ENCODE measurements at places on chromosomes 5 and 9.

- ATAC-seq: no peak
- no peak overlapping the region for H3K4me3 ChIP-seq
- no peak overlapping the region for H3K27ac ChIP-seq
- H3K27me3 ChIP-seq: no peaks in the 10 kb centered on the region
- no peaks in the 10 kb centered on the region for H3K4me1 ChIP-seq
- H3K36me3 ChIP-seq: peaks cover 59% of the 10 kb centered on the region
Measured at GRCh38 chr5:154384480-154385235, 61.1 kb upstream of the SAP30L start.

DNA sequence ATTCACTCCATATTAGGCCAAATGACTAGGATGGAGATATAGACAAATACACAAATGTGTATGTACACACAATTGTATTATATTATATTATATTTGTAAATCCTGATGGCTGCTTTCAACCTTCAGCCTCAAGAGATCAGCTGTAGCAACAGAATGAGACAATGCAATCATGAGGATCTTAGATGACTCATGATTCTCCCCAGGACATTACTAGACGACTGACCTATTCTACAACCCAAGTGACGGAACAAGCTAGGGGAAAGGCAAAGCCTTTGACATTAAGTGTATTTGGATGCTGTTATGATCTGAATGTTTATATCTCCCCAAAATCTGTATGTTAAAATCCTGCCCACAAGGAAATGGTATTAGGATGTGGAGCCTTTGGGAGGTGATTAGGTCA lies 66.5 kb downstream of the COX7C start:
- no peaks in the 10 kb centered on the region for H3K36me3 ChIP-seq
- ATAC-seq: no peak
- H3K4me3 ChIP-seq: no peak overlapping the region
- no peak overlapping the region for H3K27ac ChIP-seq
- peaks cover 8% of the 10 kb centered on the region for H3K4me1 ChIP-seq

- H3K4me1 ChIP-seq: no peaks in the 10 kb centered on the region
- H3K4me3 ChIP-seq: no peak overlapping the region
- H3K27ac ChIP-seq: no peak overlapping the region
- no peak for ATAC-seq
- H3K36me3 ChIP-seq: no peaks in the 10 kb centered on the region
- peaks cover 15% of the 10 kb centered on the region for H3K27me3 ChIP-seq
Measured at GRCh38 chr9:133170716-133171115, 7.0 kb upstream of the GBGT1 start.

GRCh38 chr5:17399931-17400330 lies 98.1 kb upstream of the TAF11L2 start:
- no peak overlapping the region for H3K4me3 ChIP-seq
- H3K36me3 ChIP-seq: no peaks in the 10 kb centered on the region
- no peaks in the 10 kb centered on the region for H3K4me1 ChIP-seq
- ATAC-seq: no peak

DNA sequence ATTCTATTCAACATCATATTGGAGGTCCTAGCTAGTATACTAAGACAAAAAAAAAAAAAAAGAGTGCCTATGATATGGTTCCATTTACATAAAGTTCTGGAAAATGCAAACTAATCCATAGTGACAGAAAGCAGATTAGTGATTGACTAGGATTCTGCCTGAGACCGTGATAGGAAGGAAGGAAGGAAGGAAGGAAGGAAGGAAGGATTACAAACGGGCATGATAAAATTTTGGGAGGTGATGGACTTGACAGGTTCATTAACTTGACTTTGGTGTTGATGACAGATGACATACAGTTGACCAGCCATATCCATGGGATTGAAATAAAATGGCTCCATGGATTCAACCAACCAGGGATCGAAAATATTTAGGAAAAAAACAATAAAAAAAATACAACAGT lies 79.1 kb upstream of the MAN2A1 start:
- ATAC-seq: no peak
- H3K27ac ChIP-seq: no peak overlapping the region
- no peaks in the 10 kb centered on the region for H3K4me1 ChIP-seq
- no peak overlapping the region for H3K4me3 ChIP-seq
- H3K27me3 ChIP-seq: no peaks in the 10 kb centered on the region

- no peaks in the 10 kb centered on the region for H3K4me1 ChIP-seq
- H3K27ac ChIP-seq: no peak overlapping the region
- ATAC-seq: no peak
- H3K36me3 ChIP-seq: no peaks in the 10 kb centered on the region
- peaks cover 10% of the 10 kb centered on the region for H3K27me3 ChIP-seq
- no peak overlapping the region for H3K4me3 ChIP-seq
Measured at GRCh38 chr9:108567571-108567970, 288.2 kb downstream of the ACTL7B start.

GRCh38 chr5:142527234-142527633 lies 158.7 kb downstream of the FGF1 start:
- H3K36me3 ChIP-seq: no peaks in the 10 kb centered on the region
- no peaks in the 10 kb centered on the region for H3K27me3 ChIP-seq
- H3K4me3 ChIP-seq: no peak overlapping the region

DNA sequence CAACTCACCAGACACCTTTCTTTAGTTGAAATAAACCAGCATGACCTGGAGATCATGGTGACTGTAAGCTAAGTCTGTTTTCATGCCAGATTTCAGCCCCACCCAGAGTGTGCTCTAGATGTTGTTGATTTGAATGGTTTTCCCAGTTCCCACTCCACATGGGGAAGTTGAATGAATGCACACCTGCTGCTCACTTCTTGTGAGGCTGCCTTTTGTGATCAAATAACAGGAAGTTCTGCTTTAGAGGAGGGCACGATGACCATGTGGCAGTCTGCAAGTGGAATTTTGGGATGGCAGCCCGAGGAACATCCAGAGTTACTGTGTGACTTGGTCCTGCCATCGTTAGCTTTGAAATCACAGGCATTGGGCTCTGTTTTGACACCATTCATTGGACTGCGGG lies 18.7 kb downstream of the SLC46A2 start:
- no peak overlapping the region for H3K4me3 ChIP-seq
- H3K36me3 ChIP-seq: no peaks in the 10 kb centered on the region
- ATAC-seq: no peak
- H3K27me3 ChIP-seq: no peaks in the 10 kb centered on the region
- H3K27ac ChIP-seq: no peak overlapping the region

DNA sequence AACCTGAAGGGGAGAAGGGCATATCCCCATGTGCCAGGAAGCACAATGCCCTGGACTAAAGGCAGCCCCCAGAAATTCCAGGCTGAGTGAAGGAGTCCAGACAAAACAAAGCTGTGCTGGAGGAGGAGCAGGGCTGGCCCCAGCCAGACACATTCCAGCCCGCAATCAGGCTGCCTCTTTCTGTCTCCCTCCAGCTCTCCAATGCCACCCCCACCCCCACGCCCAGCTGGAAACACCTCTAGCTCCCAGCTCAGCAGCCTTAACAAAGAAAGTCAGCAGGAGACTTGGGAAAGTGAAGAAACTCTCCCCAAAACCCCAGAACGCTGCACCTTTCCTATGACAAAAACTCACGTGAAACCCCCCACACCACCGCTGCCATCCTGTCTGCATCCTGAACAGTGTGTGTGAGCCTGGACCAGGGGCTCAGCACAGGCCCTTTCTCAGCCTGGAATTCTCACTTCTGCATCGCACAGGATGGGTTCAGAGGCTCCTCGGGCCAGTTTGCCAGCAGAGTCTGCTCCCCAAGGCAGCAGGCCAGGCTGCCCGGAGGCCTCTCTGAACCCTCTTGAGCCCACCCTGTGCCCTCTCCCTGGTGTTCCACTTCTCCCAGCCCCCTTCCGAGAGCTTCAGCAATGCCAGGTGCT lies 96.2 kb upstream of the ICE1 start:
- H3K4me1 ChIP-seq: no peaks in the 10 kb centered on the region
- H3K27ac ChIP-seq: no peak overlapping the region
- no peak overlapping the region for H3K4me3 ChIP-seq
- ATAC-seq: no peak
- H3K36me3 ChIP-seq: no peaks in the 10 kb centered on the region

- H3K4me3 ChIP-seq: no peak overlapping the region
- H3K36me3 ChIP-seq: no peaks in the 10 kb centered on the region
- H3K4me1 ChIP-seq: no peaks in the 10 kb centered on the region
- no peaks in the 10 kb centered on the region for H3K27me3 ChIP-seq
- no peak overlapping the region for H3K27ac ChIP-seq
Measured at GRCh38 chr5:66527478-66528035, 68.6 kb upstream of the MAST4 start.

DNA sequence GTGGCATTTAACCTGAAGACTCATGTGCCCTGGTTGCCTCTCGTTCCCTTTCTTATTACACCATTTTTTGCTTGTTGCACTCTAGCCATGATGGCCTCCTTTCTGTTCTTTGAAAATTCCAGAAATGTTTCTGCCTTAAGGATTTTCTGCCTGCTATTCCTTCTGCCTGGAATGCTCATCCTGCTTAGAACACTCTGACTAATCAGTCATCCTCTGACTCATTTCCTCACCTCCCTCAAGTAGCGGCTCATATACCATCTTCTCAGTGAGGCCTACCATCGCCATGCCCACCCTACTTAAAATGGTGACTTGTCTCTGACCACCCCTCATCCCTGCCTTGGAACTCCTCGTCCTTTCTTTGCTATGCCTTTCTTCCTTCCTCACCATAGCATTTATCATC lies 68.8 kb downstream of the KIF4B start:
- ATAC-seq: no peak
- H3K27ac ChIP-seq: no peak overlapping the region
- no peak overlapping the region for H3K4me3 ChIP-seq
- no peaks in the 10 kb centered on the region for H3K36me3 ChIP-seq
- peaks cover 5% of the 10 kb centered on the region for H3K27me3 ChIP-seq
- H3K4me1 ChIP-seq: no peaks in the 10 kb centered on the region

GRCh38 chr9:87567001-87567400 lies 69.3 kb downstream of the DAPK1 start:
- peaks cover 22% of the 10 kb centered on the region for H3K4me1 ChIP-seq
- ATAC-seq: no peak
- no peaks in the 10 kb centered on the region for H3K27me3 ChIP-seq
- H3K36me3 ChIP-seq: no peaks in the 10 kb centered on the region
- H3K27ac ChIP-seq: no peak overlapping the region

DNA sequence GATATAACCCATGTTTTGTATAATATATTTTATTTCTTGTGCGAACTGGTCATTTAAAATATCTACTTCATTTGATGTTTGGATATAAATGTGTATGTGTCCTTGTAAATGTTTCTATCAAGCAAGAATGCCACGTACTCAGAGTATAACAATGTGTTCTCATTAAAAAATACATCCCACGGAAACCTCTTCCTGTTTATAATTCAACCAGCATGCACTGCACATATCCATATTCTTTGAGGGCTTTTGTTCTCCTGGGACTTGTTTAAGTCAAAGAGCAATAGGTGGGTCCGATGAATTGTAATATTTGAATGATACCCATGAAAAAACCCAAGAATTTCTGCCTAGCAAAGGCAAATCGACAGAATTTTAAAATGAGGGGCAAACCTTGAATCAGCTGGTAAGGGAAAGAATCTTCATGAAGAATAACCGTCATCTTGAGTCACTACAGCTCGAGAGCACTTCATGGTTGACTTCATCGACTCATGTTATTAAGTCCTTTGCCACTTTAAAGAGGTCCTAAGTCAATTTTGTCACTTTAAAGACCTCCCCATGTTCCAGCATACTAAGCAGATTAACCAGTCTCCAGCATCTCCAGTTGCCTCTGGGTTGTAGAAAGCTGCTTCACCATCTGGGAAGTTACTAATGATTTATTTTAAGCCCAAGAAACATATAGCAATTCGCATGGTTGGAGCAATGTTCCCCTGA lies 80.6 kb downstream of the NPR3 start:
- ATAC-seq: no peak
- no peaks in the 10 kb centered on the region for H3K4me1 ChIP-seq
- no peaks in the 10 kb centered on the region for H3K36me3 ChIP-seq
- H3K4me3 ChIP-seq: no peak overlapping the region
- H3K27ac ChIP-seq: no peak overlapping the region
- no peaks in the 10 kb centered on the region for H3K27me3 ChIP-seq

GRCh38 chr5:38420691-38421390 lies 135.6 kb downstream of the LIFR start:
- no peaks in the 10 kb centered on the region for H3K4me1 ChIP-seq
- peak; percentile 60 for ATAC-seq
- H3K4me3 ChIP-seq: no peak overlapping the region
- no peak overlapping the region for H3K27ac ChIP-seq
- H3K27me3 ChIP-seq: no peaks in the 10 kb centered on the region

DNA sequence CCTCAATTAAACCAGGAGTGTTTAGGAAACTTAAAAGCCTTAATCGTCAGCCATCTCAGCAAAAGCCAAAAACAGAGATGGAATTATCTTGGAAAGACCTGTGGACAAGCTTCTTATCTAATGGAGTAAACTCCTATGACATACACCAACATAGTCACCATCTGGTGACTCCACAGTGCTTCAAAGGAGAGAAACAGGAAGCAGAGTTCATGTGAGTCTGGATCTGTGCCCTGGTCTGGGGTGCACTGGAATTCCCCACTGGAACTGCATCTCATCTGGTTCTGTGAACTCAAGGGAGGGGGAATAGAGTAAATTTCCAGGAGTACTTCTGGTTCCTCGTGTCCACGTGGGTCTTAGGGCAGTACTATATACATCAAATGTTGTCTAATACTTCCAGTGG lies 36.3 kb upstream of the KCNN2 start:
- no peaks in the 10 kb centered on the region for H3K36me3 ChIP-seq
- H3K27ac ChIP-seq: no peak overlapping the region
- no peaks in the 10 kb centered on the region for H3K4me1 ChIP-seq
- no peak overlapping the region for H3K4me3 ChIP-seq

DNA sequence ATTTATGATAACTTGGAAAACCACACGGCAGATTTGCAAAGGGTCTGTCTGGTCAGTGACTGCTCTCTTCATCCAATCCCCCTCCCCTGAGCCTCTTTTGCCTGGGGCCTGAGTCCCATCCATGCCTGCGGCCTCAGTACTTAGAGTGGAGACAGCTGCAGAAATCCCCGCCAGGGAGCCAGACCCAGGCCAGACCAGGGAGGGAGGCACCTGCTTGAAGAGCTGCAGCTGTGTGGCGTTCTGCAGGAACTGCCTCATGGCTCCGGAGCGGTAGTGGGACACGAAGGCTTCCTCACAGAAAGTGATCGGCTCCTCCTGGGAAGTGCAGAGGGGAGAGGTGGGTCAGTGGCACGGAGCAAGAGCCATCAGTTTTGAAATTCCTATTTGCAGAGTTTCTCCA lies 101.6 kb downstream of the CRB2 start:
- no peaks in the 10 kb centered on the region for H3K36me3 ChIP-seq
- no peak for ATAC-seq
- H3K4me1 ChIP-seq: no peaks in the 10 kb centered on the region
- H3K4me3 ChIP-seq: no peak overlapping the region
- H3K27ac ChIP-seq: no peak overlapping the region
